NCI-H2171 (cell line): ENCODE measurements at places on chromosomes 12 and 14.

- no peak for DNase-seq
Observed at GRCh38 chr12:124763594-124763979, 100.1 kb downstream of the SCARB1 start.

DNA sequence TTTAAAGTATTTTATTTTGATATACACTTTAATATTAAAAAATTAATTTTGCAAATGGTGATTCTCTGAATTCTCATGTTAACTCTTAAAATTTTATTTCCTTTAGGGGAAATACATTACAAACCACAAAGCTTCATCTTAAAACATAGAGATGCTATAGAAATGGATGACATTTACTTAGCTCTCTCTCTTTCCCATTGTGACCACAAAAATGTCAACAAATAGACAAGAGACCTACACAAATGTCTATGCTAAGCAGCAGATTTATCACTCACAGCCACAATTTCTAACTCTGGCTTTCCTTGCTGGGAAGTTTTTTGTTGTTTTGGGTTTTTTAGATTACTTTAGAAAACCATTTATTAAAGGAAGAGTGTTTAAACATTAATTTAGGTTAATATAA lies 19.9 kb upstream of the PHC1 start:
- no peak for DNase-seq

- DNase-seq: no peak
Observed at GRCh38 chr14:102817942-102818940, 41.0 kb downstream of the TRAF3 start.

GRCh38 chr12:88291498-88292131 lies 149.5 kb downstream of the TMTC3 start:
- no peak for DNase-seq

GRCh38 chr12:21221778-21222177 lies 90.8 kb downstream of the SLCO1B1 start:
- no peak for DNase-seq

DNA sequence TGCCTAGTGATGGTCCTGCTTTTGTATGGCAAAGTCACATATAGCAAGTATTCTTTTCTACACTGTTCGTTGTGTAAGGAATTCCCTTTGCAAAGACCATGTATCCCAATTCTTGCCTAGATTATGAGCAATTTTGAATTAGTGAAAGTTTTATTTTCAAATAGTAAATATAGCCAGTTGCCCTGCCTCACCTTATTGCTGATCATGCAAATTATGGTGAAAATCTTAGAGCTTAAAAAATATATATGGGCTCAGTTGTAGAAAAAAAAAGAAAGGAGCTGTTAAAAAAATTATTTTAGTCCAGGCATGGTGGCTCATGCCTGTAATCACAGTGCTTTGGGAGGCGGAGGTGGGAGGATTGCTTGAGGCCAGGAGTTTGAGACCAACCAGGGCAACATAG lies 18.8 kb downstream of the SRP54 start:
- no peak for DNase-seq

GRCh38 chr12:26791301-26791791 lies 41.6 kb downstream of the ITPR2 start:
- DNase-seq: no peak

DNA sequence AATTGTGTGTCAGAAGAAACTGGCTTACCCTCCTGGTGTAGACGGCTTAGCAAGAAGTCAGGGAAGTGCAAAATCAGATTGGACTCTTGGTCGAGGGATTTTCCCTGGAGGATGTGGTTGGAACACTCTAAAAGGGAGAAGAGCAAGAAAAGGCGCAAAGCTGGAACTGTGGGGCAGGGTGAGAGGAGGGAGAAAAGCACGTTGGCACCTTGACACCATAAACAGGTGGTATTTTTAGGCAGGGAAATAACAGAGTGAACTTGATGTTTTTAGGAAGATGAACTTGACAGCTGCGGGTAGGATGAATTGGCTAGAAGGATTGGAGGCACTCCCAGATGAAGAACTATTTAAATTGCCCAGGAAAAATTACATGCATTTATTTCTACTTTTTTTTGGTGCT lies 67.7 kb downstream of the HCAR2 start:
- DNase-seq: no peak

DNA sequence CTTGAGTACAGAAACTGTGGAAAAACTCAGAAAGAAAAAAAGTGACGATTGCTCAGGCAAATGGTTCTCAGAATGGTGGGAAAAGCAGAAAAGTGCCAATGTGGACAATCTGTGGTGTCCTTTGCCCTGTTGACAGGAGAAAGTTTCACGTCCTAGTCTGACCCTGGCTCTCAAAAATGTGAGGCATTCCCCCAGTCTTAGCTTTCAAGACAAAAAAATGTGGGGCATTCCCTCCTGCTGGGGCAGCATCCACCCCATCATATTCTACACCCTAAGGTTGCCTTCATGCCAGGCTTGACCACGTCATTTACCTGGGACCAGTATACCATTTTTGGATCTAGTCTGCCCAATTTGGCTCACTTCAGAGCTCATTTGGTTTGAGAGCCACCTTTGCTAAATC lies 20.7 kb upstream of the ANAPC7 start:
- no peak for DNase-seq

DNA sequence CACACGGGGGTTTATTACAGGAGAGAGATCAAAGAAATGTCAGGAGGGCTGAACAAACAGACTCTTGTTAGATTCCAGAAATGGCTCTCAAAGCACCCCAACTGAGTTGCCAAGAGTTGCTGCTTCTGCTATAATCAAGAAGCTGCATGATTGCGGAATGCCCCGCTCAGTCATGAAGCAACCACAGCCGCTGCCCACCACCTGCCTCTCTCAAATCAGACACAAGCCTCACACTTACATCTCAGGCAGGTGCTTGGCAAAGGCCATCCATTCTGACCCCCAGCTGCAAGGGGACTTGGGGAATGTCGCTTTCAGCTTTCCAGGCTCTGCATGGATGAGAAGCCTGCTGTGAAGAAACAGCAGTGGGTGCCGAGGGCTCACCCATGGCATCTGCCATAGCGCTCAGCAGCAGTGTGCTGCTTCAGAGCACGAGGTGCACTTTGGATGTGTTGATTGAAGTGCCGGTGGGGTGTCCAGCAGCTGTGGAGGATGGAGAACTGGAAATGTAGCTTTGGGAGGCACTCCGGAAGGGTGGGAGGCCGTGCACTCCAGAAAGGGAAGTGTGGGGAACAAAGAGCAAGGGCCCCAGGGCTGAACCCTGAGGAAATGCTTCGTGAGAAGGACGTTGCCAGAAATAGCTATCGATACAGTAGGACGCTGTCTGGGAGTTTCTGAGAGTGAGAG lies 37.7 kb downstream of the LRRC74A start:
- DNase-seq: peak; percentile 17

DNA sequence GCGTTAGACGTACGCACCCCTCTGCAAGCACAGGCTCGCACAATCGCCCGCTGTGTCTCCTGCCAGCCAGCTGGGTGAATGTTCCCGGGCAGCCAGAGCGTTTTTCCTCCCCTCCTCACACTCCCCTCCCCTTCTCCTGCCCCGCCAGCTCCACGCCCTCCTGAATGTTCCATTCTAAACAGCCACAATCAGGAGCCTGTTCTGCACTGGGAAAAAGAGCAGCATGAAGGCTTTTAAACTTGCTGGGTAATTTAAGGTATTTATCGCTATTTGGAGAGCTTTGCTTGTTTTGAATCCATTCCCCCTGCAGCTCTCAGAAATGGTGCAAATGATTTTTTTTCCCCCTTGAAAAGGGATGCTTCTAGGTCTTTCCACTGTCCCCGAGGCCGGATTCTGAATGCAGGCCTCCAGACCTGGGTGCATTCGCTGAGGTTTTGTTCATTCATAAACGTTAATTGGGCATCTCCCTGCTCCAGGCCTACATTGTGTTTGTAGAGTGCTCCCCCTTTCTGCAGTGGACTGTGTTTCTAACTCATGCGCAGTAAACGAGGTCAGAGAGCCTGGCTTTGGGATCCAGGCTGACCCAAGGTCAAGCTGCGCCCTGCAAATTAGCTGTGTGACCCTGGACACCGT lies 212.5 kb downstream of the CHST11 start:
- peak; percentile 70 for DNase-seq

DNA sequence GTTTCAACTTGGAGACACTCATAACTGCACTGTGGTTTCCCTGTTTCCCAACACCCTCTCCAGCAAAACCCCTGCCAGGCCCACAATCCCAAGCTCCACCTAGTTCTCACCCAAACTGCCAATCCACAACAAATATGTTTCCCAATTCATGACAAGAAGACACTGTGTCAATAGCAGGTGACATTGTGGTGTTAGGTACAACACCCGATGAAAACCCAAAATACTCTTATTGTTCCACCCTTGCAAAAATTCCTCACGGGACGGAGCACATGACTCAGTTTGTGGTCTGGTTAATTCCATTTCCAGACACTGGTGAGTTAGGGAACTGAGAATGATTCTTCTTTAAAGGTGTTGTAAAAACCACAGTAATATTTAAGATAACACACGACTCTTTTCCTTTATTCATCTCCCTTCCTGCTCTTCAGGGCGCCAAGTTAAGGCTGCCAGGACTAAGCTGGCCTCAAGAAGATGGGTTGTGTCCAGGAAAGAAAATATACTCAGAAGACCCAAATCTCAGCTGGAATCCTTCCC lies 735.5 kb downstream of the MED13L start:
- DNase-seq: no peak

DNA sequence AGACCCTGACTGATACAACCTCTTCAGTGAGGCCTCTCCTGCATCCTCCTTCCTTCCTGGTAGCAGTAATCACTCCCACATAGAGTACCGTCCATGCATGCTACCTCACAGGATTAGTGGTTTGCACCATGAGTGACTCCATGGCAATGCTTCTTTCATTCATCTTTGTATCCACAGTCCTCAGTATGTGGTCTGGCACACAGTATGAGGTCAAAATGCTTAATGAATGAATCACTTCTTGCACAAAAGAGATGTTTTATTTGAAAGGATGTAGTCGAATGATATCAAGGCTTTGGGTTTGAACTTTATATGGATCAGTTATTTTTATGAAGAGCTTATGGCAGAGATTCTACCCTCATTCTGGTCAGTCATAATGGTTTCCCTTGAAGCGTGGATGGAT lies 42.2 kb downstream of the KCNA5 start:
- no peak for DNase-seq

DNA sequence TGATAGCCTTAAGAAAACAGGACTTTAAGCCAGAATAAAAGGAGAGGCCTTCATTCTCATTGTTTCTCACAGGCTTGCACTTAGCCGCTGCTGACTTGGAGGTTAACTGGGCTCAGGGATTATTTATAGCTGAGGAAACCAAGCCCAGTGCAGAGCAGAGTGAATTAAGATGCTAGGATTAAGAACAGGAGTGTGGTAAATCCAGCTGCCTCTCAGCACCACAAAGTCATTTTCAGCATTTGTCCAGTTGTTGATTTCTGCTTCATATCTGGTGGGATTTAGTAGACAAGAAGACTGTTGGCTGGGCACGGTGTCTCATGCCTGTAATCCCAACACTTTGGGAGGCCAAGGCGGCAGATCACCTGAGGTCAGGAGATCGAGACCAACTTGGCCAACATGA lies 14.3 kb upstream of the KRT73 start:
- DNase-seq: no peak

DNA sequence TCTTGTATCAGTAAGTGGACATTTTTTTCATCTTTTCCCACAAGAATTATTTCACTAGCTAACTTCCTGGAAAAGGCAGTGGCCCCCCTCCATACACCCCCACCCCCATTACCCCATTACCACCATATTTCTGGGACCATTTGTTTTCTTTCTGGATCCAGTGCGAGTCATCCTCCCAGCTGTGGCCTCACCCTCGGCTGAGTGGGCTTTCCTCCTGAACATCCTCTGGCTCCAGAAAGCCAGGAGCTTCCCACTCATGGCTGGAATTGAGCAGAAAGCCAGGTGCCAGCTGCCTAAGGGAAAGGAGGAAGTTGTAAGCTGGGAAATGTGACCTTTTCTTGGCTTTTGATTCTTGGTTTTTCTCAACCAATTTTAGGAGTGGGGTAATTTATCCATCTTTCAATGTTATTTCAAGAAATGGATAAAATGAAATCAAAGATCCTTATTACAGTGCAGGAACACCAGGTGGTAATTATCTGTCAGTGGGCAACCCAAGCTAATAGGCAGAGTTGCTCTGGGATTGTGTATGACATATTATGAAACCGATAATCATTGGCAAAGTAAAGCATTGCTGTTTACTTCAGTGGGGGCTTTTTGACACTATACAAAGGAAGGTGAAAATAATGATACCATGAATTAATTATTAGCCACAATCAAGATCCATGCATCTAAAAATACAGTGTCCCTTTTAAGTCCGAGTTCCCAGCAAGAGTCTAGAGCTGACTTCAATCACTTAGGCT lies 124.6 kb downstream of the KICS2 start:
- DNase-seq: no peak

- DNase-seq: no peak
Observed at GRCh38 chr14:98984719-98985041, 287.3 kb downstream of the BCL11B start.

DNA sequence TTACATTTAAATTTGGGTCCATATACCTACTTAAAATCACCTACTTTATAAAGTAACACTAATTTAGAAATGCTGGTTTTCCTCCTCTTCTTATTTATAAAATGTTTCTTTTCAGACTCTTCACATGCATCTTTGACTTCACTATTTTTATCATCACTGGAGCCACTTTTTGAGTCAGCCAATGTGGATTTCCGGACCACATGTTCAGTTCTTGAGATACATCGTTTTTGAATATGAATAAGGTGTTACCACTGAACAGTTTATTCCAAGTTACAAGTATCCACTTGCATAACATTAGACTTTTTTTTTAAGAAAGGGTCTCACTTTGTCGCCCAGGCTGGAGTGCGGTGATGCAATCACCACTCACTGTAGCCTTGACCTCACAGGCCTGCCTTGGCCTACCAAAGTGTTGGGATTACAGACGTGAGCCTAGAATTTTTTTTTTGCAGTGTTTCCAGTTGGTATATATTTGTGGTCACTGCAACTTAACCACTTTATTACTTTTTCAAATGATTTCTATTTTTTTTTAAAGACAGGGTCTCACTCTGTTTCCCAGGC lies 5.7 kb downstream of the FNTB start:
- no peak for DNase-seq

DNA sequence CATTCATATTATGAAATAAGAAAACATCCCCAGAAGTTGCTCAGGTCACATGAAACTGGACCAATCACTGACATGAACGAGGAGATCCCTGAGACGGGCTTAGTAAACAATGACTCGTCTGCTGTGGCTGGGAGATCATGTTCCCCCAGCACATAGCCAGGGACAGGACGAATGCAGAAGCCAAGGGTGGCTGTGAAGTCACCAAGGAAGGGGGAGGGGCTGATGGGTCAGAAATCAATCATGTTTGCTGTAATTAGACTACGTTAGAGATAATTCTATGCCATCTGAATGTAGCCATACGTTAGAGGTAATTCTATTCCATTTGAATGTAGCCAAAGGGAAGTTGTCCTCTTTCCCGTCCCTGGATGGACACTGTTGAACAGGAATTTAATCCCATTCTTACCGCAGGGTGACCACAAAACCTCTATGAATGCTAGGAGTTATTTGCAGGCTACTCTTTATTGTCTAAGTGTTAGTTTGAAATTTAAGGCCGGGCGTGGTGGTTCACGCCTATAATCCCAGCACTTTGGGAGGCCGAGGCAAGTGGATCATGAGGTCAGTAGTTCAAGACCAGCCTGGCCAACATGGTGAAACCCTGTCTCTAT lies 332.9 kb downstream of the TMEM132D start:
- no peak for DNase-seq
